HEK293T (cell line): ENCODE measurements at places on chromosomes 1 and 21.

DNA sequence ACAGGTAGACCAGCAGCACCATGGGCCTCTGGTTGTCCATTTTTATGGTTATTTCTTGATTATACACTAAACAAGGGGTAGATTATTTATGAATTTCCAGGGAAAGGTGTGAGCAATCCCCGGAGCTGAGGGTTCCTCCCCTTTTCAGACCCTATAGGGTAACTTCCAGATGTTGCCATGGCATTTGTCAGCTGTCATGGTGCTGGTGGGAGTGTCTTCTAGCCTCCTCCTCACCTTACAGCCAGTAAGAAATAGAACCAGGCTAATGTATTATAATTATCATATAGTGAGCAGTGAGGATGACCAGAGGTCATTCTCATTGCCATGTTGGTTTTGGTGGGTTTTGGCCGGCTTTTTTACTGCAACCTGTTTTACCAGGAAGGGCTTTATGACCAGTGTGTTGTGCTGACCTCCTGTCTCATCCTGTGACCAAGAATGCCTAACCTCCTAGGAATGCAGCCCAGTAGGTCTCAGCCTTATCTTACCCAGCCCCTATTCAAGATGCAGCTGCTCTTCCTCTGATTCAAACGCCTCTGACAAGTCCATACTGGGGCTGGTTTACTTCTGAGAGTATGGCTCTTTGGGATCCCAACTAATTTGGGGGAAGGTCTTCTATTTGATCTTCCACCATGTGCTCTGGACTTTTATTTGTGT, 13.5 kb upstream of the TINAGL1 start:
- DNase-seq: no peak

DNA sequence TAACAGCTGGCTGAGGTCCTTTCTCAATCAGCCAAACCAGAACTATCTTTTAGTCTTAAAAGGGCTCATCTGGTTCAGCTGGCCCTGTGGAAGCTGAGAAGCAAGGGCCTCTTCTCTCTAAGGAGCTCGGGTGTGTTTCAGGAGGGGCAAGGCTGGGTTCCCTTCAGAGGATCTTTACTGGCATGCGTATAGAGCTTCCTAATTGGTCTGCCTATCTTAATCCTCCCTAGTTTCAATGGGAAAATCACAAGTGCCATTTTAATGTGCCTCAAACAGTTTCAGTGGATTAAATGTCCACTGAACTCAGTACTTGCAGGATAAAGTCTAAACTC, 81.5 kb upstream of the LBR start:
- no peak for DNase-seq

DNA sequence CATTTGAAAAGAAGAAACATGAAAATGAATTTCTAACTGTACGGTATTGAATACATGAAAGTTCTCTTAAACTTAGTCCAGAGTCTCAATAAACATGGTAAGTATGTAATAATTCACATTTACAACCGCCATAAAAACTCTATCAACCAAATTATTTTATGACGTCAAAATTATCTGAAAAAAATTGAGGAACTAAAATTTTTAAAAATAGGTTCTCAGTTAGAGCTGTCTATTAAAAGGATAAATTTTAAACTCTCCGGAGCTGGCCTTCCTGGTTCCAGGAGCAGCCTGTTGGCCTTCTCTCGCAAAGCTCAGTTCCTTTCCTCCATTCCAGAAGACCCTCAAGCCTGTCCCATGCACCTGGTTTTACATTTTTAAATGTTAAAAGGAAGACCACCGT, 18.7 kb upstream of the ETS2 start:
- DNase-seq: no peak

GRCh38 chr1:203091761-203092330, 6.0 kb upstream of the MYOG start:
- no peak for DNase-seq

- no peak for DNase-seq
Measured at GRCh38 chr1:51652599-51652998, 35.7 kb downstream of the OSBPL9 start.
